ENCODE measurements at places on chromosomes 13 and 19.

DNA sequence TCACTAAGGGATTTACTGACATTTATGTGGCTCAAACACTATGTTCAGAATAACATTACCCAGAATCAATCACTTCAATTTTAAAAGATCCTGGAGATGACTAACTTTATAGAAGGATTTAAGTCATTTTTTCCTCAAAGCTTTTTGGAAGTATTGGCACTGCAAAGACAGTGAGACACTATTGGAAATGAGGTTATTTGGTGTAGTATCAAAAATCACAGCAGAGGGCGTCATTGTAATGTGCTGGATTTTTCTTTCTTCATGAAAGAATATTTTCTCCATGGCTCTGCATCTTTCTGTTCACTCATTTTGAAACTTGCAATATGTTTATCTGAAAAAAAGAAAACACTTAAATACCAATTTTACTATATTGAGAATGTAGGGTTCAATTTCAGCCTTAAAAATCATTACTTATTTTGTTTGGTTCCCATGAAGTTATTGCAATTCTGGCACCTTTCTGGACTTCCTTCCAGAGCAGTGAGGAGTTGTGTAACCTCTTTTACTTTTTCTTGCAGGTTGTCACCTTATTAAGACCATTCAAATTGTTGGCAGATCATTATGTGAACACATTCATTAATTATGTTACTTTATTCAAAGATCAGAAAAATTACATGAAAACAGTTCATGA is 3.7 kb upstream of the CSNK1A1L start:
- DNase-seq: no peak

DNA sequence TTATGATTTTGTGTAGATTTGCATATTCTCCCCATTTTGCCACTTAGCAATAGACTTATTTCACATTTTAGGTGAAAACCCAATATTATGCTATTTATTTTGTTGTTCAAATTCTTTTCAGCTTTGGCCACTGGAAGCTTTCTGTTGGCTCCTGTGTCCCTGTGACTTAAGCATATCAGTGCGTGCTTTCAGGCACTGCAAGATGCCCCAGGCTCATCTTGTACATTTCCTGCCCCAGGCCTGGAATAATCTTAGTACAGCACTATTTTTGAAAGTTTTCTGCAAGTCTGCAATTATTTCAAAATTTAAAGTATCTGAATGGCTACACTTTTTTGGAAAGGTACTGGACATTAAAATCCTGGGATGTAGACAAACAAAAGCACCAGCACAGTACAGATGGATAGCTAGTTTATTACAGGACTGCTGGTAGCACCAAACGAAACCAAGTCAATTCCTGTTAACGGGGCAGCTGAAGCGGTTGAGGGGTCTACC is 3.5 kb upstream of the CCNP start:
- no peak for DNase-seq

- no peak for DNase-seq
Observed at GRCh38 chr13:39451860-39452301, 151.1 kb downstream of the LHFPL6 start.

- no peak for DNase-seq
Observed at GRCh38 chr19:54369082-54369687, 4.5 kb upstream of the LAIR1 start.

DNA sequence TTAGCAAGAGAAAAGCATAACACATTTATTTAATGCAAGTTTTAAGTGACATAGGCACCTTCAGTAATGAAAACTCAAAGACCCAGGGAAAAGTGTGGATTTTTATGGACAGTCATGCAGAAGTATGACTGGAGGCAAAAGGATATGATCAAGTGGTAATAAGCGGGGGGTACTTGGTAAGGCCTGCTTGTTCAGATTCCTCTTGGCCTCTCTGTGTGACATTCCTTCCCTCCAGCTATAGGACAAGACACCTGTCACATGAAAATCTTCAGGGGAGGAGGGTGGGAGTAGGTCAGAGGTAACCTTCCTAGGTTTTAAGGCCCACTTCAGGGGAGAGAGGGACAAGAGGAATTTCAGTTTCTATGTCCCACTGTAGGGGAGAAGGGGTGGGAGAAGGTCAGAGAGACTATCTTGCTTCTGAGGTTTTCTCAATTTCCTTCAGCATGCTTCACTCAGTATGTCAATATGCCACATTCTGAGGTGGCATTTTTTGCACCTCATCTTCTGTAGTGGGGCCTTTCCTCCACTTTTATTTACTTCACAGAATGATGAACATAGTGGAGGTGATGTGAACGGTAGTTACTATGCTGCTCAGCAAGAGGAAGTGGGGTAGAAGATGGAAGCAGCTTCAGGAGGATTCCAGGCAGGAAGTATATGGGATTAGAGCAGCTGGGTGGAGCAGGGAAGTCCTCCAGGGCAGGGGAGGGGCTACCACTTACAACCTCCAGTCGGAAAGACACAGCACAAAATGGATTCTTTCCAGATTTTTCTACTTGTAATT is 73.2 kb upstream of the RFC3 start:
- DNase-seq: no peak

- peak; percentile 79 for DNase-seq
Observed at GRCh38 chr13:36919833-36920615, at the start of gene SMAD9. Gene SMAD9, minus strand, starts transcription at chr13:36920238. Its CDS starts 40,549 bp downstream, at chr13:36879689.

DNA sequence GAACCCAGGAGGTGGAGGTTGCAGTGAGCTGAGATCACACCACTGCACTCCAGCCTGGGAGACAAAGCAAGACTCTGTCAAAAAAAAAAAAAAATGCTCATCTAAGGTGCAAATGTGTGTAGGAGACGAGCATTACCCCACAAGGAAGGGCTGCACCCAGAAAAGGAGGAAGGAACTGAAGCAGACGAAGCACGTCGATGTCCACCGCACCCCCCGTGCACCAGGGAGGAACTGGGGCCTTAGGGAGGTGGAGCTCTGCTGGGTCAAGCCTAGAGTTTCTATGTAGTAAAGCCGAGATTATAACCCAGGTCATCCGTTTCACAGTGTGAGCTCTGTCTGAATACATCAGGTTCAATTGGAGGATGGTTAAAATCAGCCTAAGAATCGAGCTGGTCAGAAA is 1.1 kb downstream of the VSTM1 start:
- no peak for DNase-seq

DNA sequence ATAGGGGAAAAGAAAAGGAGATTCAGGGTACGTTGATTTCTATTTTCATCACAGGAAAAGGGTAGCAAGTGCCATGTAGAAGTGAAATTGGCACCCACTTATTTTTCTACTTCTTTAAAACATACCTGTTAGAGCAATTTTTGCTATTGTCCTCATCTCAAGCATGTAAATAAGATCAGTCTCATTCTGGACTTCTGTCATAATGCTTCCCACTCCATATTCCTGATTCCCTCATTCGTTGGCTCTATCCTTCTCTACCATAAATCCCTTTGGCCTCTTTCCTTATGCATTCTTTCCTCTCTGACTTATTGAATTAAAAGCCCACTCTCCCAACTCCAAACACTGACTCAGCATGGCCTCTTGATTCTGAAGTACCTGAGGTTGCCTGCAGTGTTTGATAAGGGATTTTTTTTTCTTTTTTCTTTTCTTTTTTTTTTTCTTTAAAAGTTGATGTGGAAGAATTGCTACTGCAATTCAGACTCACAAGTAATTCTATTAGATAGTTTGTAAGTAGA is 465.7 kb downstream of the SLITRK6 start:
- DNase-seq: no peak

DNA sequence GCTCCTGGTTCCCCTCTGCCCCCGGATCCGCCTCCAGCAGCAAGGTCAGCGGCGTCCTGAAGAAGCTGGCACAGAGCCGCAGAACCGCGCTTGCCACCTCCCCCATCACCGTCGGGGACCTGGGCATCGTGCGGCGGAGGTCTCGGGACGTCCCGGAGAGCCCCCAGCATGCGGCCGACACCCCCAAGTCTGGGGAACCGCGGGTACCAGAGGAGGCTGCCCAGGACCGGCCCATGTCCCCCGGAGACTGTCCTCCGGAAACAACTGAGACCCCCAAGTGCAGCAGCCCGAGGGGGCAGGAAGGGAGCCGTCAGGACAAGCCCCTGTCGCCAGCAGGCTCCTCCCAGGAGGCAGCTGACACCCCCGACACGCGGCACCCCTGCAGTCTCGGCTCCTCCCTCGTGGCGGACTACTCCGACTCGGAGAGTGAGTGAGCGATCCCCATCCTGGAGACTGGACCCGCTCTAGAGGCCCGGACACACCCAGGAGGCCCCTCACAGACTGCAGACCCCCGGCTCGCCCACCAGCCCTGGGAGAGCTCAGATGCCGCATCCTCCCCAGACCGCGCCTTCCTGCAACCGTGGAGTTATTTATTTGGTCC is 1.6 kb upstream of the MRI1 start:
- DNase-seq: no peak

GRCh38 chr19:35805526-35806102 is 7.0 kb downstream of the PRODH2 start:
- no peak for DNase-seq

Data from dorsolateral prefrontal cortex (tissue), 122 donors.